Naive thymus-derived CD4-positive, alpha-beta T cell (primary cell): ENCODE measurements at places on chromosomes 12 and 14. TPM values are rescaled to one million over a fixed set of nuclear protein-coding genes. Genes with fewer than 3 reads are reported as not detected.

DBX2 gene
- polyA plus RNA-seq = not detected

RPGRIP1 gene
- polyA plus RNA-seq = not detected

TOMM20L gene
- not detected for polyA plus RNA-seq

PSMA6 gene
- 291 TPM for polyA plus RNA-seq

RNF212B gene
- not detected for polyA plus RNA-seq

IRAK3 gene
- not detected for polyA plus RNA-seq

RNASE4 gene
- 0.83 TPM for polyA plus RNA-seq
